ENCODE measurements at places on chromosomes 6 and 20.

DNA sequence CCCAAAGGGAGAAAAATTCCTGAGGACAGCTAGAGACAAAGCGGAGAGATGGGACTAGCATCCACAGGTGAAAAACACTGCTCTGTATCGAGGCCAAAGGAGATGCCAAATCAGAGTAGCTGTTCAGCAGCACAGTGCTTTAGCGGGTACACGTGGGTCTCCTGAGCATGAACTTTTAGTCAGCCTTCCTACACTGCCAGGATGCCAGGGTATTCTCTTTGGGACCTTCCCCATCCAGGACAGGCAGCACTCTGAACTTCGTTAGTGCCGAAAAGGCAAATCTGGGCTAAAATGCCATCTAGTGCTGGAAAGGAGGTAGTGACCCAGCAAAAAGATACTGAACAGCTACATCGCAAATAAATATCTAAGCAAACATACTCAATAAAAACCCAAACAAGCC is 64.9 kb downstream of the C6orf58 start:
- DNase-seq: peak; percentile 40

DNA sequence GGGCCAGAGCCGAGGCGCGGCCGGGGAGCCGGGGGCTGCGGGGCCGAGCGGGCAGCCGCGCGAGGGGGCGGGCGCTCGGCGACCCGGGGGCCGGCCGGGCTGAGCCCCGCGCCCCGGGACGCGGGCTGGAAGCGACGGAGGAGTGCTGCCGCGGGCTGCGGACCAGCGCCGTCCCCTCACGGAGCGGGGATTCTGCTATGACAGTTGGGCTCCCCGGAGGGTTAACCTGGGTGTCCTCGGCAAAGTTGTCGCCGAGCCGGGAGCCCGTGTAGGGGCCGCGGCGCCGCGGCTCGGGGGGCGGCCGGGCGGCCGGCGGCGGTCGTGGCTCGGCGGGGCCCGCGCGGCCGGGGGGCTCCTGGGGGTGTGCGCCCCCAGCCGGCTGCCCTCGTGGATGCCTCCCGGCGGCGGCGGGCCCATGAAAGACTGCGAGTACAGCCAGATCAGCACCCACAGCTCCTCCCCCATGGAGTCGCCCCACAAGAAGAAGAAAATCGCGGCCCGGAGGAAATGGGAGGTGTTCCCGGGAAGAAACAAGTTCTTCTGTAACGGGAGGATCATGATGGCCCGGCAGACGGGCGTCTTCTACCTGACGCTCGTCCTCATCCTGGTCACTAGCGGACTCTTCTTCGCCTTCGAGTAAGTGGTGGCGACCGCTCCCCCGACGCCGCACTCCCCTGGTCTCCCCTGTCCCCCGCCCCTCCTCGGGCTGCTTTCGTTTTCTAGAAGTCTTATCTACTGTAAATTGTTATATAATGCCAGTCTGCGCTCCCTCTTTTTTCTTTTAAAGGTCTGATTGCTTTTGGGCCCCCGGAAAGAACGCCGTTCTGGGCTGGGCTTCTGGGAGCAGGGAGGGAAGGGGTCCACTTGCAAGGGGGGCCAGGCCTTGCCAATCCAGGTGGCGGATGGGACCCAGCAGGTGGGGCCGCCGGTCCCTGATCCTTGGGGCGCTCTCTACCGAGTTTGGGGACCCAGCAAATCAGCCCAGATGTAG is 936 bp downstream of the ZDHHC14 start:
- DNase-seq: peak; percentile 69

DNA sequence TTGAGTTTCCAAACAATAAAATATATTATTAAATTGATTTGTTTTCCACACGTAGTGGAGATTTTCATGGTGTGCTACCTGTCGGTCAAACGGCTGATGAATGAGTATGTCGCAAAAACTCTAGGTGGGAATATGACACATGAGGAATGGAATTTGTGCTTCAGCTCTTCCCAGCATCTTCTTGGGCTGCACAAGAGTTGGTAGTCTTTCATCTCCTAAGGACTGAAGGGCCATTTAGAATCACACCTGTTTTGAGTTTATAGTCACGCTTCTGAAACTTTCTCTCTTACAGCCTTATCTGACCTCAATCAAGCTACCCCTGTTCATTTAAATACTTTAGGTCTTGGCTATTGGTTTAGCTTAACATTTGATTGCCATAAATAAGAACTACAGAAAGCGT is 157.7 kb upstream of the AKAP12 start:
- DNase-seq: no peak

GRCh38 chr6:133891149-133891926 is 2.4 kb downstream of the TCF21 start:
- DNase-seq: no peak

- DNase-seq: no peak
Observed at GRCh38 chr6:168534265-168534664, 93.3 kb downstream of the SMOC2 start.
